ENCODE measurements at places on chromosomes 1 and 21.

- DNase-seq = peak; percentile 63
Observed at GRCh38 chr21:29299046-29299915, 559 bp downstream of the BACH1 start.

DNA sequence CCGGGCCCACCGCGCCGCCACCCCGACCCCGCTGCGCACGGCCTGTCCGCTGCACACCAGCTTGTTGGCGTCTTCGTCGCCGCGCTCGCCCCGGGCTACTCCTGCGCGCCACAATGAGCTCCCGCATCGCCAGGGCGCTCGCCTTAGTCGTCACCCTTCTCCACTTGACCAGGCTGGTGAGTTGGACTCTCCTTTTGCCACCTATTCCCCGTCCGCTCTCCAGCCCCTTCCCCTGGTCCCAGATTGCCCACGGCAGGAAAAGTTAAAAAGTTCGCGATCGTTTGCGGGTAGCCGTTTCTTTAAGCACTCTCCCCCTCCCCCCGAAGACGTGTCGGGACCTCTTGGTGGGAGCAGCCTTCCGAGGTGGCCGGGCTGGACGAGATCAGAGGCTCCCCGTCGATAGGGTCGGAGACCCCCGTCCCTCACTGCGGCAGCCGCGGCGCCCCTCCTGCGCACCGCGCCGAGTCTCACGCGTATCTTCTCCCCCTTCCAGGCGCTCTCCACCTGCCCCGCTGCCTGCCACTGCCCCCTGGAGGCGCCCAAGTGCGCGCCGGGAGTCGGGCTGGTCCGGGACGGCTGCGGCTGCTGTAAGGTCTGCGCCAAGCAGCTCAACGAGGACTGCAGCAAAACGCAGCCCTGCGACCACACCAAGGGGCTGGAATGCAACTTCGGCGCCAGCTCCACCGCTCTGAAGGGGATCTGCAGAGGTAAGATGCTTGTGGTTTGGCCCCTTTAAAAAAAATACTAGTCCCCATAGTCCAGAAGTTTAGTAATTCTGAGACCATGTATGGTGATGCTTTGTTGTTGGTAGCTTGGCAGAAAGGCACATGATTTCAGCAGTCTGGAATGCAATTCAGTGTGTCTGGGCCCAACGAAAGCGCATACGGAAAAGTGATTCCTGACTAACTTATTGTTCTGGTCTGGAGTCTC lies 576 bp downstream of the CCN1 start:
- peak; percentile 86 for DNase-seq

DNA sequence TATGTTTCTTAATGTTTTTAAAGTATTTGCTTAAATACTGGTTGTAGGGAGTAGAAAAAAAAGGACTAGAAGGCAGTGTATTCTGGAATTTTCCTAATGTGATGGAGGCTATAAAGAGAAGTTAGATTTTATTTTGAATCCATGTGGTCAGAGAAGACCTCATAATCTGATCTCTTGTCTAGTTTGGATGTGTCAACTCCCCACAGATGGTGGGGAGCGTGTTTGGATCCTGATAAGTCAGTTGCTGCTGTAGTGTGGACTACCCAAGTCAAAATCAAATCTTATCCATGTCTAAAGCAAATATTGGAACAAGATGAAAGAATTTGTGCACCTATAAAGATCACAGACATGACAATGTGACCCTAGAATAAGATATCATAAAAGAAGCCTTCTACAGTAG lies 918.0 kb downstream of the LTN1 start:
- DNase-seq = no peak

DNA sequence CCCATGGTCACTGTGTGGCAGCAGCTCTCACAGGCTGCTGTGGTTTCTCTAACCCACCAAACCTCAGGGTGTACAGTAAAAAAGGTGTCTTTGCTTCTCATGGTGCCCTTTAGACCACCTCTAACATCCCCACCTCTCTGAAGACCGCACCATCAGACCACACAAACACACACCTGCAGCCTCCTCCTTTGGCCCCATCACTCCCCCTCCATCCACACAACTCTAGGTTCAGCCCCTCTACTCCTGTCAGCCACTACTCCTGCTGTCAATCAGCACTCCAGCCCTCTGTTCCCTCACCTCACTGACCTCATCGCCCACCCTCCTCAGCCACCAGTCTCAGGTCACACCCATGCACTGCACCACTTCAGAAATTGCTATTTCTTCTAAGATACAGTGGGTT lies 7.5 kb downstream of the ZNF692 start:
- DNase-seq = no peak

- no peak for DNase-seq
Observed at GRCh38 chr1:19367584-19368041, 55.5 kb downstream of the SLC66A1 start.

DNA sequence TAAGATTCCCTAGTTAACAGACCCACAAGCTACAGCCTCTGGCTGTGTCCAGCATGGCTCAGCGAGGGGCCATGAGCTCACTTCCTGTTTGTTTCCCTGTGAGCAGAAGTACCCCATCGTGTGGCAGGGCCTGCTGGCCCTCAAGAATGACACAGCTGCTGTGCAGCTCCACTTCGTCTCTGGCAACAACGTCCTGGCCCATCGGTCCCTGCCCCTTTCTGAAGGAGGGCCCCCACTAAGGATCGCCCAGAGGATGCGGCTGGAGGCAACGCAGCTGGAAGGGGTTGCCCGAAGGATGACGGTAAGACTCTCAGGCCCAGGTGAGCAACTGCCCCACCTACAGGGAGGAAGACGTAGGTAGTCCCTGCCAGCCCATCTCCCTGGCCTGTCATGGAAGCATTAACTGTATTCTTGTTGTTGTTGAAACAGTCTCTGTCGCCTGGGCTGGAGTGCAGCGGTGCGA lies 38.2 kb downstream of the ZBTB17 start:
- peak; percentile 55 for DNase-seq

DNA sequence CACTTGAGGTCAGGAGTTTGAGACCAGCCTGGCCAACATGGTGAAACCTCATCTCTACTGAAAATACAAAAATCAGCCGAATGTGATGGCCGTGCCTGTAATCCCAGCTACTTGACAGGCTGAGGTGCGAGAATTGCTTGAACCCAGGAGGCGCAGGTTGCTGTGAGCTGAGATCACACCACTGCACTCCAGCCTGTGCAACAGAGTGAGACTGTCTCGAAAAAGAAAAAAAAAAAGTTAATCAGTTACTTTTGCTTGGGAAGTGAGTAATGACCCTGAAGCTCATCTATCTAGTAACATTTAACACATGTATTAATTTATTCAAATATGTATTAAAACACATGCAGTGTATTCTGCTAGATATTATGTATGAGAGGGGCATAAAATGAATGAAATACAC lies 49.4 kb downstream of the ZNF326 start:
- DNase-seq = no peak

- no peak for DNase-seq
Observed at GRCh38 chr1:202580619-202581018, 129.6 kb downstream of the SYT2 start.

GRCh38 chr1:110102081-110102480 lies 10.2 kb upstream of the UBL4B start:
- DNase-seq = no peak

DNA sequence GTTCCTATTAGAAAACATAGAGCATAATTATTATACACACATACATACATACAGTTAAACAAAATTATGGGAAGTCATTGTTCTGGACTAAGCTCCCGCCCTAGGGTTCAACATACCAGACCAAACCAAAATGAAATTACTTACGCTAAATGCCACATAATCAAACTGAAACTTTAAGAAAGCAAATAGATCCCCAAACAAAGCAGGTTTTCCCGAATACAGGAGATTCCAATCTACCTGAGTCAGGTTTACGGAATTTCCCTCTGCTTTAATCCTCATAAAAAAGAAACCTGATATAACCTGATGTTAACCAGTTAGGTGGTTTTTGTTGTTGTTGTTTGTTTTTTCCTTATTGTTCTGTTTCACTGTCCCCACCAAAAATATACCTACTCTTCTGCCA lies 1886.9 kb downstream of the NCAM2 start:
- DNase-seq = no peak

DNA sequence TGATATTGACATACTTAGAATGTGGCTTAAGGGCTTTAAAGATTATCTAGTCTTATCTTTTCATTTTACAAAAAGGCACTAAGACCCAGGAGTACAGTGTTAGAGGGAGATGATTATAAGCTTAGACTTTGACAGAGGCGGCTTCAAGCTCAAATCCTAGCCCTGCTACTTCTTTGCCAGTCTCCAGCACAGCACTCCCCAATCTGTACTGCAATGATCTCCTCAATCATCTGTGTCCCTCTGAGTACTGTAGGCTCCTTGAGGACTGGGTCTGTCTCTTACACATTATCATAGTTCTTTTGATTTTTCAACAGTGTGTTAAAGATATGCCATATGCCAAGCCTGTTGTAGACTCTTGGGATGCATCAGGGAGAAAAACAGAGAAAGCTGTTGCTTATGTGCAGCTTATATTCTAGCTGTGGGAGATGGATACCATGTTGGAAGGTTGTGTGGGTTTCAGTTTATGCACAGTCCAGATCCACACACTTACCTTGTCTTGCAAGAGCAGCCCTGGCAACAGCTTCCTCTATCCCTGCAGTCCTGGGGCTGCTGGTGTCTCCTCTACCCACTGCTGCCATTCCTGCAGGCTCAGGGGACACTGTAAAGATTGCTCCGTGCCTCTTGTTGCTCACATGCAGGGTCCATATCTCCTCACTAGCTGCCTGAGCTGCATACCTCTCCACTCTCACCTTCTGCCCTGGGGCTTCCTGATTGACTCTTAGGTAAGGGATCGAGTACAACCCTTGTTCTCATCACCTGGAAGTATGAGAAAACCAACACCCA lies 103.9 kb upstream of the TSPAN2 start:
- DNase-seq = no peak

DNA sequence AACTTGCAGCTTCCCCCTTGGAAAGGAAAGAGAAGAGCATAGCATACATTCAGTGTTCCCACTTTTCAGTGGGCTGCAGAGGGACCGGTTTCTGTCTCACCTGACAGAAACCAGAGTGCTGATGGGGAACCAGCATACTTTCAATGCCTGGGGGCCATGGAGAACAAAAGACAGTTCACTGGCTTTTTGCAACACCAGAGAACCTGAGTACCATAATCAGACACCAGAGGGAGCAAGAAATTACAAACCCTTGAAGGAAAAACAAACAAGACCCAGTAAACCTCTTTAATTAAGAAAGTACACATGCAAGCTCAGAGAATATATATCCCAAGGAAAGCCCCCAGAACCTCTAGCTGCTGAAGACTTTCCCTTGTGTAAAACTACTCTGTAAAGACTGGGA lies 51.1 kb downstream of the CSMD2 start:
- peak; percentile 27 for DNase-seq

DNA sequence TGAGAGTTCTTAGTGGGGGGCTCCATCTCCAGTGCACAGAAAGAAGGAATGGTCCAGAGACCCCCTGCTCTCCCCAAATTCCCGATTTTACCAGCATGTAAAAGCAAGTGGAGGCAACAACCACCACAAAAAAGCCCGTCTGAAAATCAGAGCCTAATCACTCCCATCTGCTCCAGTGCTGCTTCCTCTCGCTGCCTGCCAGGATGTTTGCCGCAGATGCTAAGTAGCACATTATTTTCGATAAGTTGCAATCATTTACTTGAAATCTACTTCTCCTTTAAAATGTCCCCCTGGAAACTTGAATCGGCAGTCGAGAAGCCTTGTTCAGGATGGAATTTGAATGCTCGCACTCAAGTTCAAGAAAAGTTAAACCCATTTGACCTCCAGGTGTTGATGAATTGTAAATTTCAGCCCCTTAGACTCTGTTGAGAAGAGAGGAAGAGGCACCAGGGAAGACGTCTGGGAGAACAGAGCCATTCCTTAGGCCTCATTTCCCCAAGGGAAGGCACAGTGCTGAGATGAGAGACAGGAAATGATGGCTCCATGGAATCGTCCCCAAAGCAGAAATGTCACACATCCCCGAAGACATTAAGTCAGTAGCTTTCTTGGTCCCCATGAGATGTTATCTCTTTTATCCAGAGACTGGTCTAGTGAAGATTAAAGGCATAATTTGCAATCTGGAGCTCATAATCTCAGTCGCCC lies 221.3 kb downstream of the PBX1 start:
- no peak for DNase-seq

DNA sequence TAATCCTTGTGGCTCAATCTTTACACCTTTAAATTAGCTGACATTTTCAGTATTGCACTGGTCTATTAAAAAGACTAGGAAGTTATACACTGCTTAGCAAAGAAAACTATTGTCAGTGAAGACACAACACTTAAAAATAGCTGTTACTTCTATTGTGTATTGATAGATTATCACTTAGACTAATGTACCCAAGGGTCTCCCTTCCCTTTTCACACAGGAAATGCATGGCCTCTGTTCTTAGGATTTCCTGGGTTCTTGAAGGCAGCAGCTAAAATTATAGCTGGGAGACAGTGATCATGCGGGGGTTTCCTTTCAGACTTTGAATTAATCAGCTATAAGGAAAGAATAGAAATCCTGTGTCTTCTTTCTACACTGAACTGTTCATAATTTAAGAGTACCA lies 12.8 kb downstream of the DIP2A start:
- DNase-seq = no peak

DNA sequence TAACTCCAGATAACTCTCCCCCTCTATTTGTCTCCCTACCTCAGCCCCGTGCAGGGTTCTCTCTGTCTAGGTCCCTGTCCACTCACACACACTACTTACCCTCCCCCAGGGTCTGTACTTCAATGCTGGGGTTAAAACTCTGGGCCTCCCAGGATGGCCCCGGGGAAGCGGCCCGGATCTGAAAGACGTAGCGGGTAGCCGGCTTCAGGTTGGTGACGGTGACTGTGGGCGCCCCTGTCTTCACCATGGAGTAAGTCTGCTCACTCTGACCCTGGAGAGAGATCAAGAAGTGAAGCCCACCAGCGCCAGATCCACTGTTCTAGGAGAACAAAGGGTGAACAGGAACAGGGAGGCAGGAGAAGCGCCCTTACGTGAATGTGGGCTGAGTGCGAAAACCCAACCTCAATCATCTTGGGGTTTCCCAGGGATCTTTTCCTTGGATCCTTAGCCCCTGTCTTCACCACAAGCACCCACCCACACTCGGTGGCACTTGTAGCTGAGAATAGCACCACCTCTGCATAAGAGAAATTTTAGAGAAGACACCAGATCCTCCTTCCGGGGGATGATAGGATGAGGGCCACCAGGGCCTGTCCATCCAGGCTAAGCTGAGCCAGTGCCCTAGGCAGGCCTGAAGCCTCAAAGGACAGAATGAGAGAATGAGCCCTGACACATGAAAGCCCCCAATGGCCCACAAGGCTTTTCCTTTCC lies 33.5 kb downstream of the EPHA10 start:
- no peak for DNase-seq

- no peak for DNase-seq
Observed at GRCh38 chr1:221736714-221737113, 5.2 kb downstream of the DUSP10 start.

DNA sequence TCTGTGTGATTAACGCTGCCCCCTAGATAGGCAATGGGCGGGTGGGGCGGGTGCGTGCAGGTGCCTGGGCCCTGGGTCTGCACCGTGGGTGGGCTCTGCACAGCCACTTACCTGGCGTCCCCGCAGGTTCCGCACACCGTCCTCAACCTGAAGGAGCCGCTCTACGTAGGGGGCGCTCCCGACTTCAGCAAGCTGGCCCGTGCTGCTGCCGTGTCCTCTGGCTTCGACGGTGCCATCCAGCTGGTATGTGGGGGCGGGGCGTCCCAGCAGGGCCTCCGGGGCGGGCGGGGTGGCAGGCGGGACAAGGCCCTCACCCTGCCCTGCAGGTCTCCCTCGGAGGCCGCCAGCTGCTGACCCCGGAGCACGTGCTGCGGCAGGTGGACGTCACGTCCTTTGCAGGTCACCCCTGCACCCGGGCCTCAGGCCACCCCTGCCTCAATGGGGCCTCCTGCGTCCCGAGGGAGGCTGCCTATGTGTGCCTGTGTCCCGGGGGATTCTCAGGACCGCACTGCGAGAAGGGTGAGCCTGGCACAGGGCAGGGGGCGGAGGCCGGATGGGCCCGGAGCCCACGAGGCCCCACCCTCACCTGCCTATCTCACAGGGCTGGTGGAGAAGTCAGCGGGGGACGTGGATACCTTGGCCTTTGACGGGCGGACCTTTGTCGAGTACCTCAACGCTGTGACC lies 22.8 kb downstream of the RNF223 start:
- no peak for DNase-seq
